ENCODE measurements at places on chromosomes 6 and 20.

GRCh38 chr6:144583614-144583954 lies 298.4 kb downstream of the UTRN start:
- no peak for DNase-seq

GRCh38 chr6:80962382-80962781 lies 790.1 kb downstream of the TENT5A start:
- no peak for DNase-seq

DNA sequence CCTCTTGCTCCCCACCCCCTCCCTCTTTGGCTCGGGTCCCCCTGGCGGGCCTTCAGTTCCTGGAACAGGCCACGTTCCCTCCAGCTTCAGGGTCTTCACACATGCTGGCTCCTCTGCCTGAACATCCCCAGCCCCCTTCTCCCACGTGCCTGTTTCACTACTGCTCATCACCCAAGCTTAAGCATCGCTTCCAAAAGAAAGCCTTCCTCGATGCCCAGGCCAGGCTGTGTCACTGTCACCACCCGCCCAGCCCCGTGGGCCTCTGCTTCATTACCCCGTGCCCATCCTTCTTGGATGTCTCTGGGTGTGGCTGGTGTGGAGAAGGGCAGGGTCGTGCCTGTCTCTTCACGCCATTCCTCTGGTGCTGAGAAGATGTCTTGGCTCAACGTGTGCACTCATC lies 2.8 kb downstream of the DLGAP4 start:
- DNase-seq: no peak

DNA sequence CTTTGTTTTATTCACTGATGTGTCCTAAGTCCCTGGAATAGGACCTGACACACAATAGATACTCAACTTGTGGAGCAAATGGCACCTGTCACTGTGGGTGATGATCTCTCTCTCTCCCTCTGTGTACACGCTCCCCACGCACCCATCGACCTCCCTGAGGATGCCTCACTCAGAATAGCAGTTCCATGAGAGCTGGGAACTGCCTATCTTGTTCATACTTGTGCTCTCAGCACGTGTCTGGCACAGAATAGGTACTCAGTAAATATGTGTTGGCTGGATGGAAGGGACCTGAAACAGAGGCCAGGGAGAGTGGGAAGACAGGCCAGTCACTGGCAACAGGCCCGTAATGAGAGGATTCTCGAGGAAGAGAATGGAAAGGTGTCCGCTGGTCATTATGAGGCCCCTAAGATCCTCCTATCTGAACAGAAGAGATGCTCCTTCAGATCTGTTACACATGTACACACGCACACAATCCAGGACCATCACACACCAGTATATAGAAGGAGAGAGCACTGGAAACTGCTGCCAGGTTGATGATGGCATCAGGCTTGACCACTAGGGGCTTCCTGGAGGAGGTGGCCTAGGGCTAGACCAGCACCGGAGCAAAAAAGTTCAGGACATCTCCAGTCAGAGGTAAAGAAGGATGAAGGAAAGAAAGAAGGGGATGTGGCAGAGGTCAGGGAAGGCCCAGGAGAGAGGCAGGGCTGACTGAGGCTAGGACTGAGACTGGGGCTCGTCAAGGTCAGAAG lies 30.9 kb downstream of the VEGFA start:
- no peak for DNase-seq

DNA sequence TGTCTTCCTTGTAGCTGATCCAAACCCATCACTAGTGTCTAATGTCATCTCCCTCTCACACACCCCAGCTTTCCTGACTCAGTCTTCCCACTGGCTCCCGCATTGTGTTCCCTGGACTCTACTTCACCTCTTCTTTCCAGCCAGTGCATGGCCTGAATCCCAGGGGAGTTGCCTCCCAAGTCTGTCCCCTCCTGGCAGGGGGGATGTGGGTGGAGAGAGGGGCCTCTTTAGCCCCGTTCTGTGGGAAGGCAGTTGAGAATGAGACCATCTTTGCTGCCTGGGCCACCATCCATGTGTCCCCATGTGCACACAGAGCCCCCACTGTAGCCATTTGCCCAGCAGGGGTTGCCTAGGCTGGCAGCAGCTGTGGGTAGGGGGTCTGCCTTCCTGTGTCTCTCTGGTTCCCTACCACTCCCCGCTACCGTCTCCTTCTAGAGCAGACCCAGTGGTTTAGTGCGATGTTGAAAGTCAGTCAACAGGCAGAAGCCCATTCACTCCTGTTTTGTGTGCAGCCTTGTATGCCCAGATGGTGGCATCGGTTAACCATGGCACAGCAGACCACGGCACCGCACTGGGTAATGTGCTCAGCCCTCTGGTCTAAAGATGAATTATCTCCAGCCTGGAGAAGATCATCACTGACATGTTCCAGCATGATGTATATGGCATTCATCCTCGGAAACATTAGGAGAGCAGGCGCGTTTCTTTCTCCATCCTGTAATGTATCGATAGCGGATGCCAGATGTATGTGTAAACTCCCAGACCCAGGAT lies 178.8 kb upstream of the SNX9 start:
- no peak for DNase-seq

GRCh38 chr6:138307816-138308730 lies 69.6 kb upstream of the SMIM28 start:
- DNase-seq: no peak

DNA sequence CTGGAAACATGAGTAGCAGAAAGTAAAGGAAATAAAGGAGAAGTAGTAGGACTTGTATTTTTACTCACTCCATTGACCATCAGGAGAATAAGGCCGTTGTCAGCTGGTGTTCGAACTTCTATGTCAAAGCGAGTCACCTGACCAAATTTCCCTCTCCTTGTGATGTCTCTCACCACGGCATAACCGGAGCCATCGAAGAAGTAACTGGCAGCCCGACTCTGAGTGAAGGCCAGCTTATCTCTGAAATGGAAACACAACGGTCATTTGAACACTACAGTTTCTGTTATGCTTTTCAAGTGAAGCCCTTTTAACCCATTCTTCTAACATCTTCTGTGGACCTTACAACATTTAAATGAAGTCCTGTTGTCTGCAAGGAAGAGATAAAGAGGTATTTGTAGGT lies 51.7 kb downstream of the FAM229B start:
- DNase-seq: no peak

- no peak for DNase-seq
Measured at GRCh38 chr6:53730767-53731166, 64.0 kb upstream of the LRRC1 start.

DNA sequence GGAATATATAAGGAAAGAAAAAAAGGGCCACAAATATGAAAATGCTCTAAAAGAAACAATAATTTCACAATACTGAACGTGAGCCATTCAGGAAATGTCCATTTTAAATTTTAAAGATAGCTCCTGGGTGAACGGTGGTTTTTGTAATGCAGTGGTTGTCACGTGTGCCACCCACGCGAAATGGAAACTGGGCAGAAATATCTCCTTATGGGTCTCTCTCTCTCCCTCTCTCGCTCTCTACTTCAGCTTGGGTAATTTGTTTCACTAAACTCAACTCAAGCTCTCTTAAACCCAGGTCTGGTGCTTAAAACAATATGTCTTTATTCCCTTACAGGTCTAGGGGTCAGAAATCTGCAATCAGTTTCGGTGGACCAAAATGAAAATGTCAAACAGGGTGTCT lies 150.8 kb downstream of the OR2B2 start:
- no peak for DNase-seq

DNA sequence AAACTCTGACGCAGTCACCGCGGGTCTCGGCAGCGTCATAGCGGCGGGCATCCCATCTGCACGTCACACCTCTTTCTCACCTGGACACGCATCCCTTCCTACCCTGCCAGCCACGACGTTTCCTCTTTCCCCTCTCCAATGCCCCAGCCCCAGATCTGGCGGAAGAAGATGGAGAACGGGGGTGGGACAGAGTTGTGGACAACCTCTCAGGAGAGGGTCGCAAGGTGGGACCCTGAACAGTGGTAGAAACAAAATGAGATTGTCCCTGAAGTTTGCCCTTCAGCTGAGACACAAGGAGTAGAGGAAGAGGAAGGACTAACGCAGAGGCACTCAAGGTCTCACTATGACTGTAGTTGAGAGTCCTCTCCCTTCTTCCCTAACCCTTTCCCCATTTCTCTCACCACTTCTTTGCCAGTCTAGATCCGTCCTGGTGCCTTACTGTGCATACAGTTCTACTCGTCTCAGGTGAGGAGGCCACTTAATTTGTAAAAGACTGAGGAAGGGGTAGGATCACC lies 562 bp downstream of the TRIM39 start:
- no peak for DNase-seq

GRCh38 chr6:155026022-155026705 lies 31.0 kb downstream of the TIAM2 start:
- DNase-seq: no peak

DNA sequence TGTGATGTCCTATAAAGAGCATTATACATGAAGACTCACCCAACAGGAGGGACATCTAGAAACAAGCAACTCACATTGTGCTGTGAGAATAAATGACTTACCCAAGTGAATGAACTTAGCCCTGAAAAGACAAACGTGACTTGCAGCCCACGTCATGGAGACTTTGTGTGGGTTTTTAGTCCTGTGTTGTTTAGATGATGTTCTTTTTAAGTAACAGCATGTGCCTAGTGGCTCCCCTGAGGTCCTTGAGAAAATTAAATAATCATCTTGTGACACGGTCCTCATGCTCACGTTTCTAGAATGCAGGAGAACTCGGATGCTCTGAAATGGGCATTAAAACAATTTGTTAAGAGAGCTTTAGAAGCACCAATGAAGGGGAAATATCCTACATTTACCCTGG lies 165.1 kb downstream of the SASH1 start:
- no peak for DNase-seq

DNA sequence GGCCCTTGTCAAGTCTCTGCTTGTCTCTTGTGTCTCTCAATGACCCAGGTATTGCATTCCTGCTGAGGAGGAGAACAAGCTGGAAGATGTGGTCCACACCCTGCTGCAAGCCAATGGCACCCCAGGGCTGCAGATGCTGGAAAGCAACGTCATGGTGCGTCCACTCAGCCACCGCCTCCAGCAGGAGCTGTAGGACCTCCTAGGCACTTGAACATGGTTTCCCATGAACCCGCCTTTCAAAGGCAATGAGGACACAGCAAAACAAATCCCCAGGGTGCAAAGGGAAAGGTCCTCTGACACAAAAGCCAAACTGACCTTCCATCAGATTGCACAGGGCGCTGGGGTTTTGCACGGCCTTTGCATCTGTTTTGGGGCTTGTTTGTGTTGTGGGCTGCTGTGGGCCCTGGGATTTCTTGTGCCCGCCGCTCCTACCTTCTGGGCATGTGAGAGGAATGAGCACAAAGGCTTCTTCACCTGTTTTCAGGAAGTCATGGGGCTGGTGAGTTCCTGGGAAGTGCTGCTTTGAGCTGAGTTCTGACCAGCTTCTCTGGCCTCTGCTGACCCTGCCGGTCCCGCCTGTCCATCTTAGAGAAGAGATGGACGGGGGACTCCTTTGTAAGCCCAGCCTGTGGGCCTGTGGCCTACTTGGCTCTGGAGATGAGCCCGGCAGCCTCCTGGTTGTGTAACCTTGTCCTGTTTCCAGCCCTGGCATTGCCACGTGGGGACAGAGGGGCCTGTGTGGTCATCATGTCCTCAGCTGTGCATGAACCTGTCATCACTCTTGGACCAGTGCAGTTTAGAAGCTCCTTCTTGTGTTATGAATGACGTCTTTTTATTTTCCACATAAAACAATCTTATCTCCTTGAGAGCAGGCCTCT lies 151.3 kb downstream of the DTNBP1 start:
- no peak for DNase-seq

DNA sequence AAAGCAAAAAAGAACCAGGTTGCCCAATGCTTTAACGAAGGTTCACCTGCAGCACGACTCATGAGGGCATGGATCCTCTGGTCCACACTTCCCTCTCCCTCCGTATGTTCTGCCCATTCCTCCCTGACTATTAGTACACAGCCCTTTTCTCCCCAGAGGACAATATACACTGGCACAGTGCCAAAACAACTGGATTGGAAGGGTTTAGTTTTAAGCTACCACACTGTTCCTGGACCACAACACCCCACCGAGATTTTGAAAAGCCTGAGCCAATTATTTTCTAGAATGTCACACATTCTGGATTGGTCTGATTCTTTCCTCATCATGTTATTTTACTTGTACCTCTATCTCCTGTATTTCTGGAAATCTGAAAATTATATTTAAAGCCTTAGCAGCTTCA lies 2.9 kb upstream of the AKAP7 start:
- DNase-seq: no peak

DNA sequence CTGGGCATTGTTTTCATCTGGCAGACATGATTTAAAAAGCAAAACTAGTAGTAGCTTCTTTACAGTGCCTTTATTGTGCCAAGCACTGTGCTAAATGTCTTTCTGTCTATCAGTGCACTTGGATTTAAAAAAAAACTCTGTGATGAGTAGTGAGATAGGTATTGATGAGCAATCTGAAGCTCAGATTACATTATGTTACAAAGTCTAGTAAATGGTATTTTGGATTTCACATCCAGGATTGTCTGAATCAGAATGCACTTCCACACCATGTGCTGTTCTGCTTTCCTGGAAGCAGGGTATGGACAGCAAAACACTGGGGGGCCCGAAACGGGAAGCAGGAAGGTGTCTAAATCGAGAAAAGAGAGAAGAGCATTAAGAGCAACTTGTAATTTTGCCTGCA lies 103.4 kb upstream of the CCN2 start:
- no peak for DNase-seq

DNA sequence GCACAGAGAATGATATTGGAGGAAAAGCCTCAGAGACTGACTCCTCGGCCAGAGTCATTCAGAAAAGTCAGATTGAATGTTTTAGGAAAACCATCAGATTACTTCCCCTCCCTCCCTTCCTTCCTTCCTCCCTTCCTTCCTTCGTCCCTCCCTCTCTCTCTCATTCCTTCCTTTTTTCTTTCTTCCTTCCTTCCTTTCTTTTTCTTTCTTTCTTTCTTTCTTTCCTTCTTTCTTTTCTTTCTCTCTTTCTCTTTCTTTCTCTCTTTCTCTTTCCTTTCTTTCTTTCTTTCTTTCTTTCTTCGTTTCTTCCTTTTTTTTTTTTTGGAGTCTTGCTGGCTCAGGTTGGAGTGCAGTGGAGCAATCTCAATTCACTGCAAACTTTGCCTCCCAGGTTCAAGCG lies 7.4 kb downstream of the OCSTAMP start:
- DNase-seq: no peak

DNA sequence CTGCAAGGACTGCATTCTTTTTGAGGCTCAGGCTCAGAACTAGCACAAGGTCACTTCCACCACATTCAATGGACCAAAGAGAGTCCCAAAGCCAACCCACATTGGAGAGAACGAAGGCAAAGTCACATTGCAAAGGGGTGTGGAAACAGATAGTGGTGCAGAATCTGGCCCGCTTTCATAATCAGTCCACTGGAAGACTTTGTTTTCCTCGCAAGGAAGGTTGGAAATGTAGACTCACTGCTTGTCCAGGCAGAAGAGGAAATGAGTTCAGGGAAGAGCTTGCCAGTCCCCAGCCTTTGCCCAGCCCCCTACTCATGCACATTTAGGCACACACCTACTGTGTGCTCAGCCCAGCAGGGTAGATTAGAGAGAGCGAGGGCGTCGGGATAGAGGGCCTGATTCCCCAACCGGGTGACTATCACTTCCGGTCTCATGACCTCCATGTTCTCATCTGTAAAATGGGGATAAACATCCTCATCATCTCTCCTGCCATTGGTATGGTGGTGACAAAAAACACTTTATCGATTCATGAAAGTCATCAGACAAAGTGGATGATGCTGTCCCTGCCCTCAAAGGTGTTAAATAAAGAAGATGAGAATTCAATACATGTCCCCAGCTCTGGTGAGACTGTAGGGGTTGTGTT lies 24.3 kb upstream of the CCN5 start:
- no peak for DNase-seq

Data from CD4-positive, alpha-beta T cell treated with Interleukin-15 for 4 hours (primary cell).